ENCODE measurements at places on chromosomes 4 and X. TPM values are rescaled to one million over a fixed set of nuclear protein-coding genes. Genes with fewer than 3 reads are reported as not detected.

DNA sequence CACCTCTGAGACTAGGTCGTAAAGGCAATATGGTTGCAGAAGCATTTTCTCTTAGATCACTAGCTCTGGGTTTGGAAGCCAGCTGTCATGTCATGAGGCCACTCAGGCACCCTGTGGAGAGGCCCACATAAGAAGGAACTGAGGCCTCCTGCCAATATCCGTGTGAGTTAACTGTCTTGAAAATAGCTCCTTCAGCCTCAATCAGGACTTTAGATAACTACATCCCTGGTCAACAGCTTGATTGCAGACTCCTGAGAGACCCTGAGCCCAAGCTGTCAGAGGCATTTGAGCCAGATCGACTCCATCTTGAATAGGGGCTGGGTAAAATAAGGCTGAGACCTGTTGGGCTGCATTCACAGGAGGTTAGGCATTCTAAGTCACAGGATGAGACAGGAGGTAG is 15.1 kb upstream of the REPS2 start:
- DNase-seq: no peak

BEND2 gene
- not detected for total RNA-seq

GRCh38 chr4:70778888-70779422 is 57.2 kb downstream of the RUFY3 start:
- peak; percentile 70 for DNase-seq

SLITRK2 gene
- not detected for total RNA-seq

DNA sequence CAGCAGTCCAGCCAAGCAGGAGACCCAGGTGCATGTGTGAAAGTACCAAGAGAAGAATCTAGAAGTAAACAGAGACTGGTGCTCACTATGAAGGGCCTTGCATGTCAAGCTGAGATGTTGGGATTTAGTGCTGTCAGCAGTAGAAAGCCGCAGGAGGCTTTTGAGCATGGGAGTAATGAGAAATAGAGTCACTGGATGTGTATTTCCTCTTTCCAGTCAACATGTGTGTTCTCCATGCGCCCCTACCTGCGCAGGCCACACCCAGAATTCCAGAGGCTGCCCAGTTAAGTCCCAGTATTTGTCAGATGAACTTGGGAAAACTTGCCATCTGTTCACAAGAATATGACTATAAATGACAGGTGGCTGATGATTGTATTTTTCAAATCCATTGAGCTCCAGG is 4.5 kb upstream of the MAMLD1 start:
- DNase-seq: no peak

- no peak for DNase-seq
Observed at GRCh38 chr4:90071289-90072235, 55.6 kb upstream of the CCSER1 start.

SMIM10 gene
- 2.2 TPM for total RNA-seq

KLB gene
- not detected for total RNA-seq

DNA sequence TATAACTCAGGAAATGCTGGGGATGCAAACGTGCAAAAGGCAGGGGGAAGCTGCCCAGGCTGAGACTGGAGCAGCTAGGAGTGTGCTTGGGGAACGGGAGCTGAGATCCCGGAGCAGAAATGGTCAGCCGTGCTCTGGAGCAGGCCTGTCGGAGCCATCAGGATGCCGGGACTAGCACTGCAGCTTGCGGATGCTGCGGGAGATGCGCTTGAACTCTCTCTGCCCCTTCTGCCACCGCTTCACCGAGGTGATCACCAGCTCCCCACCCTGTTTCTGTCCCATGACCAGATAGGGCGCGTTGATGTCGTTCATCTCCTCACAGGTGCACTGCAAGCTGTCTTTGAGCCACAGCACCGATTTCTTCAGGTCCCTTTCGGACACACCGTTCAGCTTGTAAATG is 7.6 kb downstream of the SFRP2 start:
- DNase-seq: no peak

DNA sequence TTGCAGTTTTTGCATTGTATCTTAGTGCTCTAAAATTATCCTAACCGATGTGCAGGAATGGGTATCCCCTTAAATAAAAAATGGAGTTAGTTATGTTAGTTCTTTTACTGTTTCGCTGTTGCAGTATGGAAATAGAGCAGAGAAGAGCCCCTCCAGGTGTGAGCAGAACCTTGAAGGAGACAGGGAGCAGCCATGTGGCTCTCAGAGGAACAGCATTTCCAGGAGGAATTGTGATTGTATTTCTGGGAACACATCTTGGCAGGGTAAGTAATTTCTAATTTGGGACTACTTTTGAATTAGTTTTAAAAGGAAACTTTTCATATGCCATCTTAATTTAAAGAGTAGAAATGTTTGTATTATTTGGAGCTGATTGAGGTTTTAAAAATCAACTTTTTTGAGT is 5.3 kb upstream of the CCDC158 start:
- DNase-seq: no peak

GRCh38 chr4:122673252-122673651 is 52.4 kb upstream of the IL21 start:
- DNase-seq: no peak

GRCh38 chr4:14151101-14151500 is 523.6 kb upstream of the BOD1L1 start:
- no peak for DNase-seq

DCAF8L1 gene
- total RNA-seq: not detected

DNA sequence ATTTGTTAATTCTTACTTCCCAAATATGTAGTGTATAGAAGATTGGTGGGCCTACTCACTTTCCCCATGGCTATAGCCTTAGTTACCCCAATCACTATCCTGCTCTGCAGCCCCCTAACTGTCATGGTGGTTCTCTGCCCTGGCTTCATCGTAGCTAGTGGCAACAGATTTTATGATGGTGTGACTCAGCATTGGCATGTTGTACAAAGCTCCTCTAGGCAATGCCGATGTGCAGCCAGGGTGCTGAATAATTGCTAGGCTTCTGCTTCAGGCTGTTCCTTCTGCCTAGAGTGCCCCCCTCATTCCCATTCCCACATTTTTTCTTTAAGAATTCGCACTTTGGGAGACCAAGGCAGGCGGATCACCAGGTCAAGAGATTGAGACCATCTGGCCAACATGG is 35.2 kb downstream of the AFF2 start:
- DNase-seq: no peak

GABRE gene
- 3.7 TPM for total RNA-seq

GPR50 gene
- not detected for total RNA-seq

GRCh38 chr4:108346818-108347210 is 178.1 kb upstream of the LEF1 start:
- DNase-seq: no peak

GRCh38 chr4:54228056-54228527 is 1.0 kb upstream of the PDGFRA start:
- DNase-seq: no peak

- no peak for DNase-seq
Observed at GRCh38 chr4:127370604-127371003, 262.2 kb upstream of the INTU start.

DNA sequence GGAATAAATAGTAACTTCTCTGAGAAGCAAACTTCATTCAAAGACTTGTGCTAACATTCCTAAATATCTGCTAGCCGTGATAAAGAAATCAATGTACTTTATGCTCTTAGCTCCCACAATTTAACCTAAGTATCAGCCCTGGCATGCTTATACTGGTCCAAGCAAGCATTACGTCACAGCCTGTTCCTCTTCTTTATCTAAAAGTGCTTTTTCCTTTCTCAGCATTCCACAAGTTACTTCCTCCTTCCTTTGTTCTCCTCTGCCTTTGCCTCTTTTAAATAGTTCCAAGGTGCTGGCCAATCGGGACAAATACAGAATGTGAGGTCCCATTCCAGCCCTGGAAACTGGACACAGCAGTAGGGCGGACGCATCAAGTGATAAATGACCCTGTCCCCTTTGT is 249.6 kb downstream of the DHRSX start:
- DNase-seq: no peak

DNA sequence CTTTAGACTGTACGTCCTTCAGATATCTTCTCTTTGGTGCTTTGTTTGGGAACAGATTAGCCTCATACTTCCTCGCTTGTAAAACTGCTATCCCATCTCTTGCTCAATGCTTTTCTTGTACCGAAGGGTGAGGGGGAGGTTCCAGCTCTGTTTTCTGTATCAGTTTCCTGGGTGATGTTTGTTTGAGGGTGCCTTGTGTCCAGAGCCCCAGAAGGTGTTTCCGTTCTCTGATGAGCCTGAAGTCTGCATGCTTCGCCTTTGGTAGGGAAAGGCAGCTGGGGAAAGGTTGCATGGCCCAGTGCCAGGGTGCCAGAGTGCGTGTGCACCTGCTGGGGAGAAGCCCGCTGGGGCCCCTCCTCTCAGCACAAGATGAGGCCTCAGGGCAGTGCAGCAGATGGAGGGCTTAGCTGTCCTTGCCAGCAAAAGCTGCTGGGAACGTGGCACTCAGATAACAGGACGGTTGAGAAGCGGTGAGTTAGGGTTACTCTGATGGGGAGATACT is 73.7 kb downstream of the TBL1X start:
- no peak for DNase-seq

DNA sequence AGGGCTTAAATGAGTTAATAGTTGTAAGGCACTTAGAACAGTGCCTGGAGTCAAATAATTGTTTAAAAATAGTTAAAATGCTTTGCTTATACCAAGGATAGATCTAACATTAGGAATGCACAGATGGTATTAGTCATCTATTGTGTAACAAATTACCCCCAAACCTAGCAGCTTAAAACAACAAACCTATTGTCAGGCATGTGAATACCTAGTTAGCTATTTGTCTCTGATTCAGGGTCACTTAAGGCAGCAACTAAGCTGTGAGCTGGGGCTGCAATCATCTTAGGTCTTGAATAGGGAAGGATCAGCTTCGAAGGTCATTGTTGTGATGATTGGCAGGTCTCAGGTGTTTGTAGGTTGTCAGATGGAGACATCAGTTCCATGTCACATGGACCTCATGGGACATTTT is 42.4 kb upstream of the AGA start:
- no peak for DNase-seq

DNA sequence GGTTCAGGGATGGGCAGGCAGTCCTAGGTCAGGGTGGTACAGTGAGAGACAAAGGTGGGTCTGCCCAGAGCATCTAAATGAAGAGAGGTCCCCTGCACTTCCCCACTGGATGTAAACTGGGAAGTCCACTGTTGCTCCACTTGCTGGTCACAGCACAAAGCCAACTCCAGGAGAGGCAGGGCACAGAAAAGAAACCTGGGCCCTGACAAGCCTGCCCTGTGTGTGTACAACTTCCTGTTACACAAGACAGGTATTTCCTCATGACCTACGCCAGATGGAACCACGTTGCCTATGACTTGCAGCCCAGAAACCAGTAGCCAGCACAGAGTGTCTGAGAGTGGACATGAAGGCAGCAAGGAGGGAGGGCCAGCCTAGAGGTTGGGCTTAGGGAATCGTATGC is 161.8 kb downstream of the SH3KBP1 start:
- no peak for DNase-seq

Measured in pulmonary artery endothelial cell (primary cell).